ENCODE measurements at places on chromosomes 7 and 10.

DNA sequence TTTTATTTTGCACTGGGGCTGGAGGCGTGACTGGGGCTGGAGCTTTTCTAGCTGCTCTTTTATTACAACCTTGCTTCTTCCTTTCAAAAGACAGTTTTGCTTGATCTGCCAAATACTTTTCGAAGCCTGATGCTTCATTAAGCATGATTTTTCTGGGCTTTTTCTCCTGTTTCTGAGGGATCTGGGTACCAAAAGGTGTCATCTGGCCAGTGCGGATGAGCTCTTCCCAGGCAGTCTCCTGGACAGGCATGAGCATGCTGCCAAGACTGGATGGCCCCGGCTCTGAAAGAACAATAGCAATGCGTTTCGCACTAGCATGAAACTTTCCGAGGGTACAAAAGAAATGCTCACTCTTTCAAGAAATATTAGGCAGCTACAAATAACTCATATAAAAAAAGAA is 14.4 kb downstream of the ERCC6 start:
- no peak for DNase-seq

DNA sequence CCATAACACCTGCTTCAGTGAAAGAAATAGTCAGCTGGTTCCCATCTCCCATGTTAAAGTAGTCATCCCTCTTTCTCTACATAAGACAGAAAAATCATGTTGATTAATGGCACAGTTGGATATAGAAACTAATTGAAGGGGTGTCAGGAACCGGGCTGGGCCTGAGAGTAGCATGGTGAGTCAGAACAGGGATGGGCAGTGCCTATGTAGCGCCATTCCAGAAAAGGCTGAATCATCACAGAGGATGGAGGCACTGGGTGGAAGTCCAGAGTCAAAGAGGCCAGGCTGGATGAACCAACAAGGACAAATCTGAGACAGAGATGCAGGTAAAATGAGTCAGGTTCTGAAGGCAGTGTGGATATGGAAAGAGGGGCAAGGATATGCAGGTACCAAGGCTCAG is 201.2 kb downstream of the LHFPL3 start:
- DNase-seq, result no peak

GRCh38 chr7:5484921-5485320 is 61.3 kb upstream of the TNRC18 start:
- no peak for DNase-seq

GRCh38 chr10:5576780-5577624 is 52.2 kb downstream of the CALML3 start:
- DNase-seq, result no peak

DNA sequence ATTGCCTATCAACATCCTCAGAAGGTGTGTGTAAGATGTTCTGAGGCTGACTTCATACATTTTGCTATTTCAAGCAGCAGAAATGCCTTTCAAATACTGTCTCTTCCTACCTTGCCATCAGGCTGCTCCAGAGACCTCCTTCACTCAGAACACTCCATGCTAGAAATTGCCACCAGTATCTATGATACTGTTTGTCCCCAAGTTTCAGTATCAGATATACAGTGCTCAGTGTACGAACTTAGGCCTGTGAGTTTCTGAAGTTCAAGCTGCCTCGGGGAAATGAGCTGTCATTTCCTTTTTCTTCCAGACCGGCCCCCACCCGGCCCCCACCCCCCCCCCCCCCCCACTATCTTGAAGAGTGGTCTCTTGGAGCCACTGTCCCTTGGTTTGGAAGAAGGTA is 373.4 kb upstream of the CHRM2 start:
- no peak for DNase-seq

GRCh38 chr10:80585812-80586211 is 48.1 kb downstream of the SH2D4B start:
- DNase-seq, result no peak

- no peak for DNase-seq
Measured at GRCh38 chr10:57864765-57865680, 402.7 kb downstream of the IPMK start.

- DNase-seq, result no peak
Measured at GRCh38 chr10:70513848-70514309, 35.3 kb downstream of the PALD1 start.

- DNase-seq, result peak; percentile 29
Measured at GRCh38 chr7:115851291-115851690, 179.3 kb downstream of the TFEC start.

- DNase-seq, result no peak
Measured at GRCh38 chr7:8130663-8131062, 131.3 kb downstream of the ICA1 start.

- DNase-seq, result no peak
Measured at GRCh38 chr10:70363292-70363691, 19.1 kb downstream of the LRRC20 start.

GRCh38 chr7:69922026-69922803 is 323.9 kb downstream of the AUTS2 start:
- DNase-seq, result no peak

DNA sequence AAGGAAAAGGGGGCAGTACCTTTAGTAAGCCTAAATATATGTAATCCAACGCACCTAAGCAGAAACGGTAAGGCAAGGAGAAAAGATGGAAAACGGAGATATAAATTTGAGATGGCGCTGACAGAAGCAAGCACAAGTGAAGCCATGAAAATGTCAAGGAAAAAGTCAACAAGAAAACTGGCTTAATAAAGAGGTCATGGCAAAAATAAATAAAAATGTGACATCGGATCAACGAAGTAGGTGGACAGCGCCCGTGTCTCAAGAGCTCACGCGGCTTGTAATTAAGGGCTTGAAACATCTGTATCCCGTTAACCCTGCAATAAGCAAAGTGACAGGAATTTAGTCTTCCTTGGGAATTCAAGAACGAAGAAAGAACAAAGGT is 611 bp downstream of the NDUFA5 start:
- no peak for DNase-seq

DNA sequence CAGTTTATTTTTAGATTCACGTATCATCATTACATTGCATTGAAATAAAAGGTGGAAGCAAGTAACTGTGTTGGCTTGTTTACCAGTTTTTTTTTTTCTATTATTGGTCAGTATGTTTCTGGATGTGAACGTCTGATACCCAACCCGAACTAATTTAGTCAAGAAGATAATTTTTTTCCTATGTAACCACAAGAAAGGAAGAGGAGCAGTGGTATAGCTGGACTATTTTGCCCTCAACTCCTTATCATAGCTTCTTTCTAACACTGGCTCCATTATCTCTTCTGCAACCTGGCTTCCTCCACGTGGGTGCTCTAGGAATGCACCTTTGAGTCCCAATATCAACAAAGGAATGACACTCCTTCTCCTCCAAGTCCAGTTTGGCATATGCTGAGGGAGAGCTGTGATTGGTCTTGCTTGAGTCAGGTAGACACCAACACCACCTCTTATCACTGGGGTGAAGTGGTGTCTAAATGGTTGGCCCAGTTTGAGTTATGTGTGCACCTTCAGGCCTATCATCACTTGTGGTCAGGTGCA is 29.4 kb downstream of the OR9A2 start:
- DNase-seq, result no peak

GRCh38 chr10:101905251-101905650 is 61.7 kb upstream of the KCNIP2 start:
- DNase-seq, result no peak

GRCh38 chr7:122199171-122199570 is 55.1 kb upstream of the AASS start:
- peak; percentile 81 for DNase-seq

- DNase-seq, result peak; percentile 20
Measured at GRCh38 chr7:100469227-100470044, 5.4 kb upstream of the SPACDR start.

- no peak for DNase-seq
Measured at GRCh38 chr7:1413936-1414639, 45.2 kb downstream of the MICALL2 start.

DNA sequence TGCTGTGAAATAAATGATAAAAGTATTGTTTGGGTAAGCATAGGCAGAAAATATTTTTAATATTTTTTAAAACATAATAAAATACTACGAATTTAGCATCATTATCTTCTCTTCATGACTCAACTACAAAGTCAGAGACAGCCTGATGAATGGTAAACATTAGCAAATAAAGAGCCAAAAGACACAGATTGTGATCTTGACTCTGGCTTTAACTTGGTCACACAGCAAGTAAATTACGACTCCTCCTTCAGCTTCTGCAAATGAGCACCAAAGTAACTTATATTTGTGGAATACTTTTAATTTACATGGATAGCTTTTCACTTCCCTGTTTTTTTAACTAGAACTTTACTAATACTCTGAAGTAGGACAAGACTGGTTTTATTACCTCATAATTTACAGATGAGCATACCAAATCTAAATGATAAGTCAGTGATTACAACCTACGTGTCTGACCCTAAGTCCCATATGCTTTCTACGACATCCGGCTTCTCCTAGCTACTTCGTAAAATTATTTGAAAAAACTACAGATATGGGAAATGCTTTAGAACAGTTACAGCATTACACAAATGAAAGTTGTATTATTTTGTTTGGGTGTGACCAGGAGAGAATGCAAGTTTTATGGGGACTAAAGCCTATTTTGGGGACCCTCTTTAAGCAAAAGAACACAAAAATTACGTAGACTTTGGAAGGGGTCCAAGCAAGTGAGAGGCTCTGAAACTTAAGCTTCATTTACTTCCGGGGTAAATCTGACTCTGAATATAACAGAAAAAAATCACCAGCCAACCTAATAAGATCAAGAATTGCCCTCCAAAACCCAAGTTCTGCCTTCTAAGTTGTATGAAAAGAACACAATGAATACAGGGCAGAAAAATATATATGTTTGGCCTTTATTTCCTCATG is 133.8 kb downstream of the CPEB3 start:
- DNase-seq, result no peak

DNA sequence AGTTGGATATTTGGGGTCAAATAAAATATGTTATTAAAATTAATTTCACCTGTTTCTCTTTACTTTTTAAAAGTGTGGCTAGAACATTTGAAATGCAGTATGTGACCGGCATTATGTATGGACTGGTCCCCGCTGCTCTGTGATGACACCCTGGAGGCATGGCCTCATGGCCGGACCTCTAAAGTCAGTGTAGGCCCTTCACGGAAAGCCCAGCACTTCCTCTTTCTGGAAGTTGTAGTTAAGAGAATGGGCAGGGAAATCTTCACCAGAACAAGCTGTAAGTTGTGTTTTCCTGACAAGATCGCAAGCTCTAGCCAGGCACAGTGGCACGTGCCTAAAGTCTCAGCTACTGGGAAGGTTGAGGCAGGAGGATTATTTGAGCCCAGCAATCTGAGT is 38.3 kb upstream of the SRGN start:
- DNase-seq, result no peak

- no peak for DNase-seq
Measured at GRCh38 chr10:23568996-23569395, 130.1 kb downstream of the OTUD1 start.

- DNase-seq, result no peak
Measured at GRCh38 chr10:78349911-78350663, 316.4 kb downstream of the RPS24 start.

- peak; percentile 17 for DNase-seq
Measured at GRCh38 chr7:41006306-41006995, 696.4 kb downstream of the INHBA start.

DNA sequence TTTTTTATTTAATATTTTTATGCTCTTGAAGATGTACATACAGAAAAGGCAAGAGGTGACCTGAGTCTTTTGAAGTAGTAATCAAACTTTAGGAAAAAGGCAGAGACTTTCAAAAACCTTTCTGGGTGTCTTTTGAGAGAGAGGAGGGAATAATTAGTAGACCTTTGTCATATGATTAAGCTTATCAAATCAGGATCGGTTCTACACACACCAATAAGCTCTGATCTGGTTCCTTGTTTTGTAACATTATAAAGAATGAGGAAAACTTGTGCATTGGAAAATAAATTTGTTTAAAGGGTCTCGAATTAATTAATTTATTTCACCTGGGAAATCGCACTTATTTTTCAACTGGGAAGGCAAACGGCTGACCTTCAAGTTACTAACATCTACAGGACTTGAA is 11.9 kb downstream of the TWIST1 start:
- DNase-seq, result no peak

- no peak for DNase-seq
Measured at GRCh38 chr7:37013771-37014170, 289.5 kb upstream of the AOAH start.

DNA sequence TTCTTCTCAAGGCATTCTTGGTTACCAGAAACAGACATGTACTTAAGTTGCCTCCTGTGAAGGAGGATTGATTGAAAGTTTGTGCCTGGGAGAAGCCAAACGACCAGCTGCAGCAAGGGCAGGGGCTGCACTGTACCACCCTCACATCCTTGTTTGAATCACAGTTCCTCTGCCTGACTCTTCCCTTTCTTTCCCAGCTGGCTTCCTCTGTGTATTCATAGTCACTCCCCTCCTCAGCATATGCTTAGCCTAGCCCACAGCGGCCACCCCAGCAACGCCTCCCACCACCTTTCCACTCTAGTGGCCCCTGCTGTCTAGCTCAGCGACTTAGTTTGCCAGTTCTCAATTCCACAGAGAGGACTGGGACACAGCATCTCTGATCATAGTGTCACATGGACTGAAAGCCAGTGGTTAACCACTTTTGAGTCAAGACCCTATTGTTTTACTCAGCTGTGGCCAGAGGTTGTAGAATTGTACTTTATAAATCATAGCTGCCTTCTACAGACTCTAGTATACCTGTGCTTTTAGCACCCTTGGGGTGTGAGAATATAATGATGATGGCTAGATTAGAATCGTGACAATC is 643.0 kb downstream of the SUGCT start:
- DNase-seq, result no peak

DNA sequence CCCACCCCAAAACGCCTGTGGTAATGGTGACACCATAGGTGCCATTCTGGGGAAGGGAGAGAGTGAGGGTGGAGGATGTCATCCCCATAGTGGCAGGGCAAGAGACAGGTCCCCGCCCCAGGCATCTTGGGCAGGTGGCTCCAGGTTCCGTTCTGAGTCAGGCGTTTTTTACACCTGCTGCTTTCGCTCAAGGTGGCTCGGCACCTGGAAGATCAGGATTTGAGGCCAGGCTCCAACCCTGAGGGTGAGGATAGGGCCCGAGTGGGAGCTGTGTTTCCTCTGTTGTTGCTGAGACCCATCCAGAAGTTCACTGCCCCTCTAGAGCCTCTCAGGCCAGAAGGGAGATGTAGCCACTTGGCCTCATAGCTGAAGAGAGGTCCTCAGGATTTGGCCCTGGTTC is 36.6 kb upstream of the DUSP5 start:
- DNase-seq, result no peak

DNA sequence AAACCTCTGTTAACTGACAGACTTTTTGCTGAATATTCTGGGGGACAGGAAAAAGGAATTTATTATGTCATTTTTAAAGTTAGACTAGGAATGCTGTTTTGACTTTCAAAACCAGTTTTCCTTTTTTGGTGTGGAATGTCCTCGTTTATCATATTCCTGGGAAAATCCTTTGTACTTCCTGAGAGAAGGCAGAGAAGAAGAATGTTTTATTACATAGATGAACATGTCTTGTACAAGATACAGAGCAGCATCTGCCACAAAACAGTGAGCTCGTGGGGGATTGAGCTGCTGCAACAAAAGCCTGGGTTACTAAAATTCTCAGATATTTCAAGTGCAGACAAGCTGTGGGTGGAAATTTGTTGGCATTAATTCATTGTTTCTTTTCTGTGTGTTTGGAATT is 20.2 kb downstream of the MCU start:
- no peak for DNase-seq

- no peak for DNase-seq
Measured at GRCh38 chr7:139560678-139561077, 37.2 kb downstream of the CLEC2L start.

Data from kidney glomerular epithelial cell (primary cell).